Activated T-helper 17 cell treated with anti-CD3 and anti-CD28 coated beads, Interleukin-2, amount 50 U/mL, for 72 hours (primary cell): ENCODE measurements at places on chromosomes 16 and 17.

DNA sequence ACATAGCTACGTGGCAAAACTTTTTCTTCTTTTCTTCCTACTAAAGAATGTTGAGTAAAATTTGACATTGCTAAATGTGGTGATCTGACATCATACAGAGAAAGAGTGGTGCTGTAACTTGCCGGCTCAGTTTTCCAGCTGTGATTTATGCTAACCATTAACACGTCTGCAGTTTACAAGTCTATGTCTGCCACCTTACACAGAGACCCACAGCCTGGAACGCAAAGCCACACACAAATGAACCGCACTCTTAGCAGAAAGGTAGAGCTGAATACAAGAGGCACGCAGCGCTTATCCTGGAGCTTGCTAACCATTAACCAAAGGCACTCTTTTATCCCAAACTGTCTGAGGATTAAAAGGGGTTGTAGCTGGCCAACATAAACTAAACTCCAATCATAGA lies 31.9 kb downstream of the CACNG1 start:
- no peak for ATAC-seq

DNA sequence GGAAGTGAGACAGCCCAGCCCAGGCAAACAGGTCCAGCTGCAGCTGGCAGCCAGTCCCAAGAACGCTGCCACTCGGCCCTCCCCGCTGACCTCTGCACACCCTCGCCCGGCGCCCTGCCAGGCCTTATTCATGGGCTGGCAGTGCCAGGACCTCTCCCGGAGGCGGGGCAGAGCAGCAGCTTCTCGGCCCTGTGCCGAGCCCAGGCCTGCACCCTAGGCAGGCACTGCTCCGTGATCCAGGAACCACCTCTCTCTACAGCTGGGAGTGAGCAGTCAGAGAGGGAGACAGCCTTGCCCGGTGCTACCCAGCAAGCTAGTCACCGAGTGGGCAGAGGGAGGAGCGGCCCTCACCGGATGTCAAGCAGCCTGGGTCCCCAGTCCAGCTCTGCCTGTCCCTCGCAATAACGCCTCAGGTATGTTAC lies 79.9 kb upstream of the CBX4 start:
- ATAC-seq: no peak

DNA sequence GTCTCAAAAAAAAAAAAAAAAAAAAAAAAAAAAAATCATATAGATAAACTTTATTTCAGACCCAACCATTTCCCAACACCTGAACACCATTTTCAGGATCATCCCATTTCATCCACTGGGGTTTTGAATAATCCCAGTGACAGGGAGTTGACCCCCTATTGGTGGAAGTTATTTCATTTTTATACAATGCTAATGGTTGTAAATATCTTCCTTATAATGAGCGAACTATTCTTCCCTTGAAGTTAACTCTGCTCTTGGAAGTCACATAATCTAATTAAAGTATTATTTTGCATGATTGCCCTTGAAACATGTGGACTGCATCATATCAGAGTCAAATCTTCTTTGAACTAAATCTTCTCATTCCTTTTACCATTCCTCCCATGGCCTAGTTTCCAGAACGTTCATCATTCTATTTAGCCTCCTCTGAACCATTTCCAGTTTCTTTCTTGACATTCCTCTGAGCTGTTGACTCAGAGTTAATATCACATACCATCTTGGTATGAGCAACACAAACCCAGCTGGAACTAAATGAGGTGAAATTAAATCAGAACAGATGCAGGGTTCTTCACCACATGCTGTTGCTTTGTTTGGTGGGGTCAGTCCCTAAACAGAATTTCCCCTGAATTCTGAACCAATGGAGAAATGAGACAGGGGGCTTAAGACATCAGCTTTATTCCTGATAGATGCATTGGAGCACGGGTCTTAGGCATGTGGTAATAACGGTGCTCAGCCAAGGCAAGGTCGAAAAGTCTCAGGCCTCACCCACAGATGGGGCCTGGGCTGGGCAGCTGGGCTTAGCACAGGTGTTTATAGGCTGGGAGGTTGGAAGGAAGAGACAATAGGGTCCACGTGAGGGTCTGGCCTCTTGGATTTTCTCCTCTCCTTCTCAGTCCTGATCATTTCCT lies 8.9 kb downstream of the HSD17B2 start:
- no peak for ATAC-seq

DNA sequence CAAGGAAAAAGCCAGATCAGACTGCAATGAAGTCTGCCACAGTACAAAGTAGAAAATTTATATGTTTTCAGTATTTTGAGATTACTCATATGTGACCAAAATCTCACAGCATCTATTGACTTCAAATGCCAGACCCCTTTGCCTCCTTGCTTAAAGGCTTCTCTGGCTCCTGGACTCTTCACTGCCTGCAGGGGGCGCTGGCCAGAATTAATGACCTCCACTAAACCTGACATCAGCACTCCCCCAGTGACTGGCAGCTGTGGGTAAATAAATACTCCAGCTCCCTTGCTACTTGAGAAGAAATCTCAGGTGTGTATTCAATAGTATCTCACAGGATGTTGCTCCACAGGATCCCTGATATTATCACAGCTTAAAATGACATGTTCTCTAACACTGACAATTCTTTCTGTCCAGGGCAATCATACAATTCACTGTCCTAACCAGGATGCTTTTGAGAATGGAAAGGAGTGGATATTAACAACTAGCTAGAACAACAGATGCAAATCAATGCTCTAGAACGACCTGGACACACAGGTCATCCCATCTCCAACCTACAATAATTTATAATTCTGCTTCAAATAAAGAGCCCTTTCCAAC lies 4.0 kb downstream of the BECN1 start:
- ATAC-seq: peak; percentile 31

DNA sequence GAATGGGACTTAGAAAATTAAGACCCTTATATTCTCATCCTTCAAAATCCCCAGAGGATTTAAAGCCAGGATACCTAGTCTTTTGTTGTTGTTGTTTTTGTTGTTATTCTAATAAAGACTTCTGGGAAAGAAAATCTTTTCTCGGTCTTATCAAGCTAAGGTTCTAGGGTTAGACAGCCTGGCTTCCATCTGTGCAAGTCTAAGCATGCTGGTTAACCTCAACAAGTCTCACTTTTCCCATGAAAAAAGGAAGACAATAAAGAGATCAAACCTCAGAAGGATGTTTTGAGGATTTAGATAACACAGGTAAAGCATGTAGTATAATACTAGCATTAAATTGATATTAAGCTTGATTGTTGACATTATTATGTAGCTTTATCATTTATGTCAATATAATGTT lies 486.4 kb upstream of the SOX9 start:
- no peak for ATAC-seq

DNA sequence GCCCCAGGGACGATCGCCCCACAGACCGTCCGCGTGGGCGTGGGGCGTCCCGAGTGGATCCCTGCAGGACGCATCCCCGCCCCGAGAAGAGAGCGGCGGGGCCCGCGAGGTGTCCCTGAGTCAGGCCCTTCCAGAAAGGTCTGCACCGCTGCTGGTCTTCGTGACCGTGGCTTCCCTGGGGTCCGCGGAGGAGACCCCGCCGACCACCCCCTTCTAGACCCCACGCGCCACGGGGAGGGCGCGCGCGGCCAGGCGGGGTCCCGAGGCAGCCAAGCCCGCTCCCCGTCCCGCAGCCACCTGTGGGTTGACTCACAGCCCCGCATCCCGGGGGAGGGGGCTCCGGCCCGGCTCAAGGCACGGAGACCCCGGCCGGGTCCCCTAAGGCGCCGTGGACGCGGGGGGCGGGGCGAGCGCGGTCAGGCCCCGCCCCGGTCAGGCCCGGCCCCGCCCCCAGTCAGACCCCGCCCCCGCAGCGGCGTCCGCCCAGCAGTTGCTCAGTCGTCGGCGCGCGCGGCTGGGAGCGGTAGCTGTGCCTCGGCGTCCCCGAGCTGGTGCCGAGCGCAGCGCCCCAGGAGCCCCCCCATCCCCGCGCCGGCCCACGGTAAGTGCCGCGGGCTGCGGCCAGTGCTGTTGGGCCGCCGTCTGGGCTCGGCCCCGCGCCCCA lies at the start of gene BAIAP3:
Gene BAIAP3 (plus strand): TSS at position 497 of the 664 bp plus-strand sequence. CDS start 4,905 bp downstream, outside the sequence.
- peak; percentile 66 for ATAC-seq

GRCh38 chr16:46582313-46582712 lies 38.9 kb downstream of the SHCBP1 start:
- no peak for ATAC-seq

DNA sequence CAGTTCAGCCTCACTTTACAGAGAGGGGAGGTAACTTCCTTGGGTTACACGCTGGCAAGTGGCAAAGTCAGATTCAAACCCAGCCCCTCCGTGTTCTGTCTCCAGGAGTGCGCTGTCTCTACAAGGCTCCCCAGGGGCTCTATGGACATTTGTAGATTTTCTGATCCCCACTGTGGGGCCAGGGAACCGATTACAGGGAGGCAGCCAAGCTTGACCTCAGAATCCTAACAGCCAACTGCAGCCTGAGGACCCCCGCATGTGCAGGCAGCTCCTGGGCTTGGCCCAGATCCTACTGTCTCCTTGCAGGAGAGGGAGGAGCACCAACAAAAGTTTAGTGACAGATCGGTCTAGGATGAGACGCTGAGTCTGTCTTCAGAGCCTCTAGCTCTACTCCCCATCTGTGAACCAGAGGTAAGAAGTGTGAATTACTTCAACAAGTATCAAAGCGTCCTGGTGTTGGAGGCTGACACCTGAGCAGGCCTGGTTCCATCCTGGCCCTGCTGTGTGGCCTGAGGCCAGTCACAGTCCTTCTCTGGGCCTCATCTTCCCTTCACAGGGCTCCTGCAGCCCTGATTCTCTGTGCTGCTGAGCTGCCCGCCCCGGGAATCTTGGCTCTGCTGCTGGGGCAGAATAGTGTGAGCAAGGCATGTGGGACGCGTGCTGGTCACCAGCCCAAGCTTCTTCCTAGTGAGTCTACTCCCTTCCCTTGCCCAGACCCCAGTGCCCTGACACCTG lies 9.2 kb upstream of the NATD1 start:
- no peak for ATAC-seq

DNA sequence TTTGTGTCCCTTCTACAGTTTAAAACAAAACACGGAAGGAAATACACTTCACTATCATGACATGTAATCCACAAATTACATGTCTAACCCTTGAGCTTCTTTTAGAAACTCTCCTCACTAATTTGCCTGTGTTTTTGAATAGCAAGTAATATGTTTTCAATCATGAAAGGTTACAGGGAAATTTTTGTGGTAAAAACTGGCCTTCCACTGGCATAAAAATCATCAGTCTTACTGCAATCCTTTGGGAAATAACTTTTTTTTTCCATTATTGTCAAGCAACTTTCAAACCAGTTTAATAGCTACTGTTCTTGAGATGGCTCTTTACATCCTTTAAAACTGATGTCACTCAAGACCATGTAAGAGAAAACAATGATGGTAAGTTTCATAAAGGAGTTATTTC lies 27.0 kb downstream of the MYO1D start:
- ATAC-seq: no peak

- no peak for ATAC-seq
Observed at GRCh38 chr16:62648256-62648655, 612.0 kb upstream of the CDH8 start.

DNA sequence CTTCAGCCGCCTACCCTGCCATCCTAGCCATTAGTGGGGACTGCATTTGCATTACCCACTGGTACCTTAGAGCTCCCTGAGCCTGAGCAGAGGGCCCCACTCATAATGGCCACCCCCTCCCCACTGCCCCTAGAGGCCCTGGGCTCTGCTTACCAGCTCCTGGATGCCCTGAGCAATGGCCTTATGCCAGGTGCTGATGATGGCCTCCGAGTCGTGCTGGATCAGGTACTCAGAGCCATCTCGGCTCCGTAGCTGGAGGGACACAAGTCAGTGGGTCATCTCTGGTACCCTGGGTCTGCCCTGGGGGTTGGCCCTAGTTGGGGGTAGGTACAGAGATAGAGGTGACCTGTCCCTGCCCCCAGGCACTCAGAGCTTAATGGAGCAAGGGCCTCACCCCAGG lies 34.9 kb downstream of the ARHGAP27 start:
- no peak for ATAC-seq

DNA sequence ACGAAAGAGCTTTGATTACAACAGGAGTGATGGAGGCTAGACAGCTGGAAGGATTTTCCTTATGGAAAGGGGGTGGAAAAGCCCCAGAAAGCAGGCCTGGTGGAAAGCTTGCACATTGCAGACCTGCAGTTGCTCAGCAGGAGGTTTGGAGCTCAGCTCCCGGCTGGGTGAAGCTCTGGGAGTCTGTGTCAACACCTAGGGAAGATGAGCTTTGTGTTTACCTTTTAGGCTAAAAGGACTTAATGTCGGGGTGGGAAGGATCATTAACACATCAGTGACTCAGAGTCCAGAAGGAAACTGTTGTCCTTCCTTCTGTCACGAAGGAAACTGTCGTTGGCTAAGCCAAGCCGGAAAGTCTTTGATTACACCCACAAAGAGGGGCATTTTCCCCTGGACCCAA lies 48.2 kb downstream of the RAP1GAP2 start:
- ATAC-seq: no peak

DNA sequence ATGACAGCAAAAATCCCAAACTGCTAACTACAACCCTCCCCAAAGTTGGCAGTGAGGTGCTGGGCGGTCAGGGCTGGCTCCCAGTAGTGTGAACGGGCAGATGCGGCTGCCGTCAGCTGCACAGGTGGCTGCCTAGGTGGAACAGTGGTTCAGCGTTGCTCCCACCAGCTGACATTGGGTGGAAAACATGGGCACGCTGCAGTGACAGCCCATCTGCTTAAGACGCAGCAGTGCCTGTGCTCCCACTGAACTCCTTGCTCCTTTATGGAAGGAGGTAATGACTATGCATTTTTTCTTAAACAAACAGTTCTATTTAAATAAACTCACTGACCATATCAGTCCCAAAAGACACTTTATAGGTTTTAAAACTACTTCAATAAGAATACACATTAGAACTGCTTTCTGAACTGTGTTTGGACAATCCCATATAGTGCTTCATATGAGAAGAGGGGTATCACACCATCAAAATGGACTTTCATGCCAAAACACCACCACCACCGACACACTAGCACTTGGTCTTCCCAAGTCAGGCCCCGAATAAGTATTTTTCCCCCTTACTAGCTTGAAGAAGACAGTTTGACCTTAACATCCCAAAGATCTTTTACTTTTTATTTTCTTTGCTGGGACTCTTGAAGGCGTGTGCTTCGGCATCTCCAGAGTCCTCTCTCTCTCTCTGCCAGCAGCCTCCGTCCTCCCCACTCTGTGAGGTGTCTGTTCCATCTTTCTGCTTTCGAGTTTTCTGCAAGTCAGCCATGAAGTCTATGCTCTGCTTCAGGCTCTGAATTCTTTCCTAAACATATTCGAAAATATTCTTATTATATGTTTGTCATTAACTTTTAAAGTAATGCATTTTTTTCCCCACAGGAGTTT lies 34.4 kb downstream of the BRD7 start:
- no peak for ATAC-seq

- no peak for ATAC-seq
Observed at GRCh38 chr16:77223184-77223583, 24.0 kb downstream of the SYCE1L start.

DNA sequence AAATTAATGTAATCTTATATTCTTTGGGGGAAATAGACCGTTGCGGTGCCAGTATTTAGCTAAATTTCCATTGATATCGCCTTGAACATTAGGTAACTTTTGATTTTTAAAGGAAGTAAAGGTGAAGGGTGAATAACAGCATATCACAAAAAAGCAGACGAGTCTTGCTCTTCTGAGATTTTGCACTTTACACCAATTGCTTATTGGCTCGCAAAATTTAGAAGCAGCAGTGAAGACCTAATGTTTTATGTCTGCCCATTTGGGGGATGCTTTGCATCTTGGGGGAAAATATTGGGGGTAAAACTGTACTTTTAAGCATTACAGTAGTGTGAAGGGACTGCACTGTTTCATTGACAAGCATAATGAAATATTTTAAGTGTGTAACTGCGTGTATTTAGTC lies 934 bp downstream of the MAP2K6 start:
- no peak for ATAC-seq
